ENCODE measurements at places on chromosomes 16 and 17.

DNA sequence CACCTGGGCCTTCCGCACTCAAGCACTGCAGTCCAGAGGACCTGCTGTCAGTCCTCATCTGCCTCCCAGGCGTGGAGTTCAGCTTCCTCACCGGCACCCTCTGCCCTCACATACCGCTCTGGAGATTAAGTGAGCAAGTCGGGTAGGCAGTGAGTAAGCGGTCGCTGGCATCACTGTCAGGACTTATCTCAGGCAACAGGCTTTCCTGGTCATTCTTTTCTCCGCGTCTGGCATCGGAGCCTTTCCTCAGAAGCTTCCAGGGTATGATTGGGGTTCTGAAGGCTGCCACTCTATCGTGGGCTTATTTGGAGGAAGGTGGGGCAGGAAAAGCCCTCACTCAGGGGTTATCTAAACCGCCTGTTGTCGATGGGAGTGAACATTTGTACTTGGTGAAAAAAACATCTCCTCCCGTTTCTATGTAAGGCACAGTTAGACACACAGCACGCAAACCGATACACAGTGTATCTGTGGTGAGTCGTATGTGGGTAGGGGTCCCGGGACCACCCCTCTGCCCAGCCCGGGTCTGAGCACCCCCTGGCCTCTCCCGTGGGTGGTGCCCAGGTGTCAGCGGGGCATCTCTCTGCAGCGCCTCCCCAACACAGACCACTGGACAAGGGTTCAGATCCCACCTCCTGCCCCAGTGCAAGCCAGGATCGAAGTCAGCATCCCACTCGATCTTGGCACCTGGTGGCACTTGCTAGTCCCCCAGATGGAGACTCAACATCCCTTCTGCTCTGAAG lies 92.5 kb upstream of the PLCG2 start:
- DNase-seq = no peak

DNA sequence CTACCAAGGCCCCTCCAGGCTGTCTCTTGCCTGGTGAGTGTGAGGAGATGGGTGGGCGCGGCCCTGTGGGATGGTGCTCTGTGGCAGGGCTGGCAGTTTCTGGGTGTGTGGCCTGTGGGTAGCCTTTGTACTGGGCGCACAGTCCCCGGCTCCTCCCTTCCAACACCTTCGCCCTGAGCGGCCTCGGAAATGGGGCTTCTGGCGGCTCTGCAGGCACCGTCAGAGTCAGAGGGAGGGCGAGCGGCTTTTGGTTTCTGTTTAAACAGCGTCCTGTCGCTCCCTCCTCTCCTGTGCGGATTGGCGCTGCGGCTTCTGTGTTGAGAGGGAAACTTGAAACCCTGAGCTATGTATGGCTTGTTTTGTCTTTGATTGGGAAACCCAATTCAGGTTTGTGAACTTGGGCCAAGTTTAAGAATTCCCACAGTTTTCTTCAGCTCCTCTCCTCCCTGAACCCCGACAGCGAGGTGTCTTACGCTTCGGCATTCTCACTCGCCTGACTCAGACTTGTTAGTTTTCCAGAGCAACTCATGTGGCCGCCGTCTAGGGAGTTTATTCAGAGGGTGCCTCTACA lies 8.3 kb upstream of the ZNF750 start:
- peak; percentile 32 for DNase-seq

DNA sequence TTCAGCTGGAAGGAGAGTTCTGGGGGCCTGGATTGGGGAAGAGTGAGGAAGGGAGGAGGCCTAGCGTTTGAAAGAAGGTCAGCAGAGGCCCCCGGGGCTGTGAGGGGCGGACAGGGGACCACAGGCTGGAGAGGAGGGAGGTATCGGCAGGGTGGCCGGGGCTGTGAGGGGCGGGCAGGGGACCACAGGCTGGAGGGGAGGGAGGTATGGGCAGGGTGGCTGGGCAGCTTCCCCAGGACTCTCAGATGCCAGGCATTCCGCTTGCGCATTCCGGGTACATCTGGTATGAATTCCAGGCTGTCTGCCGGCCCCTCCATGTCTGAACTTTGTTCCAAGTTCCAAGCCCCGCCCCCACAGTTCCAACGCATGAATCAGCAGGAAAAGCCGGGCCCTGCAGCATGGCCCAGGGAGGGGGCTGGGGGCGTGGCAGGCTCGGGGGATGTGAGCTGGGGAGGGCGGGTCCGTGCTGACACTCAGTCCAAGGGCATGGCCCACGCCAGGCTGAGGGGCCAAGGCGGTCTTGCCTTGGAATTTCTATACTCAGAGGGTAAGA lies 4.3 kb upstream of the TLCD2 start:
- no peak for DNase-seq

GRCh38 chr17:32152130-32152529 lies 9.8 kb downstream of the RHOT1 start:
- DNase-seq = no peak

DNA sequence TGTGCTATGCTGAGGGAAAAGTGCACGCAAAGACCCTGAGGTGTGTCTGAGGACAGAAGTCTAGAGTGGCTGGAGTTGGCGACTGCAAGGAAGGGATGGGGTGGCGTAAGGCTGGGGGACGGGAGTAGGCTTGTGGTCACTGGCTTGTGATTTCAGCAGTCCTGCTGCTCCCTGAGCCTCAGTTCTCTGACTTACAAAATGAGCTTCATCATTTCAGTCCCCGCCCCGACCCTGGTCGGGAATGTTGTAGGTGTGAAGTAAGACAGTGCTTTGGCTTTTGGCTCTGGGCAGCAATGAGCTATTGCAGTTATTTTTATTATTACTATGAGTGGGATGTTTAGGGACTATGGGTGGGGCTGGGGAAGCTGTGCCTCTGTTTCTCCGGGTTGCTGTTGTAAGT lies 8.6 kb downstream of the ADGRG1 start:
- no peak for DNase-seq

- DNase-seq = no peak
Measured at GRCh38 chr16:31322500-31322899, 32.5 kb upstream of the ITGAX start.

DNA sequence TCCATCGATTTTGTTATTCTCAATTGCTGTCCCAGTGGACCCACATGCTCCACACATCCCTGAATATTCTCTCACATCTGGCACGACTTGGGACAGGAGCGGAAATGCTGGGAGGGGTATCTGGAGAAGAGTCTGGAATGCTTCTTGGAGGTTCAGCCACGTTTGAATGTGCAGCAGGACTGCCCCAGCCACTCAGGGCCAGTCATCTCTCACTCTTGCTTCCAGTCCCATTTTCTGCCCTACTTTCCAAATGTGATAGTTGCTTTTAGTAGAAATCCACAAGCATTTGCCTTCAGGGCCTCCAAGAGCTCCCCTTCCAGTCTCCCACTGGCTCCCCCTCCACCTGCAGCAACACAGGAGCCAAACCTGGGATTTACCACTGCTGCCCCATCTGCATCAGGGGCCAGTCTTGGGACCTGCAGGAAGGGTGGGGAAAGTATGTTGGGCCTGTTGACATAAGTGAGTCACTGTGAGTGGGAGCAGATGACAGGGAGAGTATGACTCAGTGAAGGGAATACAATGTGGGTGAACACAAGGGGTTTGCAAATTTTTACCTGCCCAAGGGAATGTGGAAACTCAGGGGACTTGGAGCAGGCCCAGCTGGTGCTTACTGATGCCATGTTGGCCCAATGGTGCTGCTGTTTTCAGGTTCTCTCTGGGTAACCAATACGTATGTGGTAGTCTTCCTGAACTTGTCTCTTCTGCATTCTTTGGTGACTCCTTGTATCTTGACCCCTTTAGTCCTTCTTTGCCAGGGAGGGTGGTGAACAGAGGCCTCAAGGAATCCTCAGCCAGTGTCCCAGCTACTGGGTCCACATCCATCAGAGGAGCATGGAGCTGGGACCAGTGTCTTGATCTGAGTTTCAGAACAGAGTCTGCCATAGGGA lies 78.8 kb upstream of the CRHR1 start:
- DNase-seq = no peak

- DNase-seq = no peak
Measured at GRCh38 chr17:76947771-76948170, 79.6 kb downstream of the MGAT5B start.

- no peak for DNase-seq
Measured at GRCh38 chr17:66843627-66844026, 8.7 kb downstream of the CACNG5 start.

- no peak for DNase-seq
Measured at GRCh38 chr17:37432671-37433070, 26.0 kb downstream of the TADA2A start.

DNA sequence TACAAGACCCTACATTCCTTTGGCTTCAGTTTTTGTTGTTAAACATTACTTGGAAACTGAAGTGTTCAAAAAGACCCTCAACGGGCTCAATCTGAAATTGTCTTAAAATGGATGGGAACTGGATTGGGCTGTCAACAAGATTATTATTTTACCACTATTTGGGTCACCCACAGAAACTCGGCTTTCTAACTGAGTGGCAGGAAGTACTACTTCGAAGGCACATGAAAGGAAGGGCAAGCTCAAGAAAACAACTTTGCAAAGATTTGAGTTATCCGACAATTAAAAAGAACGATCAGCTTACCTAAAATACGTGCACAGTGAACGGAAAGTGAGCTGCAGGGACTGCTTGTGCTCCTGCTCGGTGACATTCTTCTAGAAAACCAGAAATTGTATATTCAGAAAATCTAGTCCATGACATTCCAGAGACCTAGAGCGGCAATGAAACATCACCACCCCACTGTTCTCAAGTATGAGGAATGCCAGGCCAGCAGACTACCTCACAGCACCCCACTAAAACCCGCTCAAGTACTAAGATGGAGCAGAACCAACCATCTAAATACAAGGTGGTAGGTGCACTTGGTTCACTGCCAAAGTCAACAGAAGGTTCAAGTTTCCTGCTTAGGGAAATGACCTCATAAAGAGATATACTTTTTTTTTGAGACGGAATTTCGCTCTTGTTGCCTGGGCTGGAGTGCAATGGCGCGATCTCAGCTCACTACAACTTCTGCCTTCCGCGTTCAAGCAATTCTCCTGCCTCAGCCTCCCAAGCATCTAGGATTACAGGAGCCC lies 60.5 kb downstream of the ZZEF1 start:
- DNase-seq = no peak

GRCh38 chr16:87304951-87305350 lies 12.2 kb downstream of the C16orf95 start:
- DNase-seq = no peak

DNA sequence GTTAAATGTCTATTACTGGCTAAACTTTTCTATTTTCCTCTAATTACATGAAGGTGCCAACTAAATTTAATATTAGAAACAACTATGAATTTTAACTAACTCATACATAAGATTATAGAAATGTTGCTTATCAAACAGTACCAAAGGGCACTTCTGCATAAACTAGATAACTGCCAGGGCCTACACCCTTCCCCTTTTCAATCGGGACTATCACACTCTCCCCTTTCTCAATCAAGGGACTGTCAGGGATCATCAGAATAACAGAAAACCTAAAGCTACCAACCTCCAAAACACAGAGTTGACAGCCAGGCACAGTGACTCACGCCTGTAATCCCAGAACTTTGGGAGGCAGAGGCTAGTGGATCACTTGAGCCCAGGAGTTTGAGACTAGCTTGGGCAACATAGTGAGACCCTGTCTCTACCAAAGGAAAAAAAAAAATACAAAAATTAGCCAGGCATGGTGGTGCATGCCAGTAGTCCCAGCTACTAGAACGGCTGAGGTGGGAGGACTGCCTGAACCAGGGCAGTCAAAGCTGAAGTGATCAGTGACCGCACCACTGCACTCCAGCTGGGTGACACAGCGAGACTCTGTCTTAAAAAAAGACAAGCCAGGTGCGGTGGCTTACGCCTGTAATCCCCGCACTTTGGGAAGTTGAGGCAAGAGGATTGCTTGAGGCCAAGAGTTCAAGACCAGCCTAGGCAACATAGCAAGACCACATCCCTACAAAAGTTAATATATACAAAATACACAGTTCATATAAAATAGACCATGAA lies 3.2 kb upstream of the PHLPP2 start:
- no peak for DNase-seq

GRCh38 chr16:9033125-9033830 lies 58.2 kb upstream of the HAPSTR1 start:
- DNase-seq = no peak

- no peak for DNase-seq
Measured at GRCh38 chr17:81402981-81403467, 7.8 kb downstream of the BAHCC1 start.

- no peak for DNase-seq
Measured at GRCh38 chr17:35973333-35974260, 7.7 kb downstream of the CCL16 start.

- DNase-seq = no peak
Measured at GRCh38 chr17:58228679-58229078, 9.6 kb upstream of the MKS1 start.

DNA sequence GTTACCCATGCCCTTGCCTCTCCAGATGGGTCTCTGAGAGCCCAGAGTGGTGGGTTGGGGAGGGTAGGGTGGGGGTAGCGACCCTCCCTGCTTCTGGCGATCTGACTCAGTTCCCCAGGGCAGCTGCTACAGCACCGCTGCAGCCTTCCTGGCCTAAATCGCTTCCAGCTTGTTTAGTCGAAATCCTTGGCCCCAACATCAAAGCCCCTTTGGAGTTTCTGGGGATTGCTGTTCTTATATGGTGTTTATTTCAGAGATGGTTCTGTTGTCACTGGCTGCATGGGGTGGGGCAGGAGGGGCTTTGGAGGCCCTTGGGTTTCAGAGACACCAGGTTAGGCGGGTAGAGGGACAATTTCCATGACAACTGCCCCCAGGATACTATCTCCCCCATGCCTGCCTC lies 35.9 kb downstream of the FZD2 start:
- no peak for DNase-seq

DNA sequence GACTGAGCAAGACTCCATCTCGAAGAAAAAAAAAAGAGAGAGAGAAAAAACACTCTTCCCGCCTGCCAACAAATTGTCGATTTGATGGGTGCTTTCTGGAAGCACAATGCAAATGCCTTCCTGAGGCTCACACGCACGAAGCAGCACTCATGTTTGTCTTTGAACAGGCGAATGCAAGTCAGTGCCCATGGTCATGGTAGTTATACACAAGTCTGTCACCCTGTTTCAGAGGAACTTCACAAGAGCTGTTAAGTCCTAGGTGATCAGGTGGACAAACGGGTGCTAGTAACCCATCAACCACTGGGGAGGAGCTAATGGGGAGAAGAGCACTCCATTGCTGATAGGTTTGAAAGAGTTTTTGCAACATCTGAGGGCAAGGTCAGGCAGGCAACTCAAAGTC lies 6.5 kb upstream of the DNAI2 start:
- no peak for DNase-seq

GRCh38 chr17:45098081-45098868 lies 34.0 kb downstream of the PLCD3 start:
- DNase-seq = no peak

DNA sequence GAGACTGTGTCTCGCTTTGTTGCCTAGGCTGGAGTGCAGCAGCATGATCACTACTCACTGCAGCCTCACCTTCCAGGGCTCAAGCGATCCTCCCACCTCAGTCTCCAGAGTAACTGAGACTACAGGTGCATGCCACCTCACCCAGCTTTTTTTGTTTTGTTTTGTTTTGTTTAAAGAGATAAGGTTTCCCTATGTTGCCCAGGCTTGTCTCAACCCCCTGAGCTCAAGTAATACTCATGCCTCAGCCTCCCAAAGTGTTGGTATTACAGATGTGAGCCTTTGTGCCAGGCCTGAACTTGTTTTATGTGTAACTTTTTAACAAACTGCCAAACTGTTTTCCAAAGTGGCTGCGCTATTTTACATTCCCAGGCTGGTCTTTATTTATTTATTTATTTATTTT lies 41.8 kb upstream of the NUDT7 start:
- DNase-seq = no peak

GRCh38 chr16:88691129-88691813 lies 5.0 kb upstream of the SNAI3 start:
- DNase-seq = no peak
